Heart left ventricle (tissue), 16 donors: ENCODE measurements at places on chromosomes 2 and 18.

GRCh38 chr2:71893646-71894045, 254.0 kb downstream of the CYP26B1 start:
- no peak for DNase-seq

GRCh38 chr2:105042189-105042588, 4.3 kb downstream of the MRPS9 start:
- no peak for DNase-seq

- no peak for DNase-seq
Observed at GRCh38 chr2:77566582-77566981, 44.4 kb upstream of the LRRTM4 start.

GRCh38 chr2:147460155-147460554, 384.7 kb upstream of the ACVR2A start:
- DNase-seq: no peak

DNA sequence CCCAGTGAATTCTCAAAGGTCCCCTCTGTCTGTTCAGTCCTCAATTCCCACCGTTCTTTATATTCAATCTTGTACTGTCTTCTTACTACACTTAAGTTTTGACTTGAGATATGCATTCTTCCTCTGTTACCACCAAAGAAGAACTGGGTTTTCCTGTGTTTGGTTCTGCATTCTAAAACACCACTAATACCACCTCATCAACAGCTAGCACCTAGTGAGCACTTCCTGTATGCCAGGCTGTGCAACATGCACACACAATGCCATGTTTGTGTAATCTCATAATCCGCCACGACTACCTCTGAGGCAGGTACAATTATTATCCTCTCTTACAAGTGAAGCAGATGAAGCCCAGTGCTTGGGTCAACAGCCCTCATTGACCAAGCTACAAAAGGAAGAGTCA, 11.8 kb upstream of the CTAGE1 start:
- no peak for DNase-seq

GRCh38 chr2:239884051-239884405, 141.1 kb downstream of the NDUFA10 start:
- DNase-seq: no peak

- DNase-seq: no peak
Observed at GRCh38 chr2:73063909-73064875, 7.3 kb downstream of the SFXN5 start.

GRCh38 chr2:28067602-28068001, 177.1 kb downstream of the BABAM2 start:
- DNase-seq: no peak

- no peak for DNase-seq
Observed at GRCh38 chr2:118705032-118705431, 142.4 kb downstream of the EN1 start.

DNA sequence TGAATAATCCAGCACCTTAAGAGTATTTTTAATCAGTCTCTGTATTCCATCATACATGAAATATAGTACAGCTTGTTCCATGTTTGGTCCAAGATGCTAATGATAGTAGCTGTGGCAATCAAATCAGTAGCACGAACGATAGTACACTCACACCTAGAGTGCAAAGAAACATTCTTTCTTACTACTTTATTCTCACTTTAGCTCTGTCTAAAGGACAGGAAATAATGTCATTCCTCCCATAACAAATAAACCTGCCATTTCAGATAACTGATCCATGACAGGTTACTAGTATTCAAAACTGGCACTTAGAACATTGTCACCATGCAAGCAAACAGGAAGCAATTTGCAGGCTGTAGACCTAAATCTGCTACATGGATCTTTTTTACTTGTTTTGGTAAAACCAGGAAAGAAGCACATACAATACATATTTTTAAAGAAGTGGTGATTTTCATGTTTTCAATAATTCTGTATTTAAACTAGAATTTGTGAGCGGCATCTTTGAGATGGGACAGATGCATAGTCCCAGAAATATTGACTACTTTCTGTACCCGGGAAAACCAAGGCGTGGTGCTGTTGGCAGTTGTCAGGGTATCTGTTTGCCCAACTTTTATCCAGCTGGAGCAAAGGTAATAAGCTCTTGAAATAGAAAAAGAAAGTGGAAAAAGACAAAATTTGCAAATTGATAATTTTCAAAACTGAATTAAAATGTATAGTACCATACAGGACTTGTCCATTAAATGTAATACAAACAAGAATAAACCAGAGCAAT, 49.5 kb downstream of the IKZF2 start:
- no peak for DNase-seq

DNA sequence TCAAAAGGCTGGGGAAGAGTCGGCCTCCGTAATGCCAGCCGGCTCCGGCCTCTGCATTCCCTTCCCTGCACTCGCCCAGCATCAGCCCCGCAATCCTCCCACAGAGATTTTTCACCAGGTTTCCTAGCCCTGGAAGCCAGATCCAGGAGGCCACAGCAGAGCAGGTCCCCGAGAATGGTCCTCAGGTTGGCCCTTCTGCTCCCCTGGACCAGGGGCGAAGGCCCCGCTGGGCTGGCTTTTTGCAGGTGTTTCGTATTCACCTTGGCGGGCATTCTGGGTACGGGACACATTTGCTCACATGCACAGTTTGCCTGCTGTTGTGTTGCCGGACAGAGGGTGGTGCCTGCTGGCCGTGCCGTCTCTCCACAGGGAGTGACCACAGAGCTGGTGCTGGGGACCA, 309.5 kb downstream of the NDUFA10 start:
- no peak for DNase-seq

- no peak for DNase-seq
Observed at GRCh38 chr2:197007716-197008628, 81.5 kb upstream of the PGAP1 start.

DNA sequence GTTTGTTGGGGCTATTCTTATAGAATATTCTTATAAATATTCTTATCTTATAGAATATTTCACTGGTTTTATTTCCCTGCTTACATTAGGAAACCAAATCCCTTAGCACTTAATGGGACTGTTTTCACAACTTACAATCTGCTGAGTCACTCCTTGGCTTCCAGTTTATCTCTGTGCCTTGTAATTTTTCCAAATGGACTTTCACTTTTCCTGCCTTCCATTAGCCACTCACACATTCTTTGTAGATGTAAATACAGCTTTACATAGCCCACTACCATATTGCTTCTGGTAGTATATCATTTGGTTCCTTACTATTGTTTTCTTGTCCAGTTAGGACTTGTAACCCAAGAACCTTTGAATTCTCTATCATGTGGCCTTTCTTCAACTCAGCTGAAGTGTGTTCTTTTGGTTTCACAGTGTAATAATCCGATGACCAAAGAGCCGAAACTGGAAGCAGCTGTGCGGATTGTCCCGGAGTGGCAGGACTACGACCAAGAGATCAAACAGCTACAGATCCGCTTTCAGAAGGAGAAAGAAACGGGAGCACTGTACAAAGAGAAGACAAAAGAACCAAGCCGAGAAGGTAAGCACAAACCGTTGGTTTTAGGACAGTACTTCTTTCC, 96.1 kb downstream of the UGGT1 start:
- DNase-seq: no peak
